Renal cortical epithelial cell (primary cell): ENCODE measurements at places on chromosomes 1 and 21. TPM values are rescaled to one million over a fixed set of nuclear protein-coding genes. Genes with fewer than 3 reads are reported as not detected.

DNA sequence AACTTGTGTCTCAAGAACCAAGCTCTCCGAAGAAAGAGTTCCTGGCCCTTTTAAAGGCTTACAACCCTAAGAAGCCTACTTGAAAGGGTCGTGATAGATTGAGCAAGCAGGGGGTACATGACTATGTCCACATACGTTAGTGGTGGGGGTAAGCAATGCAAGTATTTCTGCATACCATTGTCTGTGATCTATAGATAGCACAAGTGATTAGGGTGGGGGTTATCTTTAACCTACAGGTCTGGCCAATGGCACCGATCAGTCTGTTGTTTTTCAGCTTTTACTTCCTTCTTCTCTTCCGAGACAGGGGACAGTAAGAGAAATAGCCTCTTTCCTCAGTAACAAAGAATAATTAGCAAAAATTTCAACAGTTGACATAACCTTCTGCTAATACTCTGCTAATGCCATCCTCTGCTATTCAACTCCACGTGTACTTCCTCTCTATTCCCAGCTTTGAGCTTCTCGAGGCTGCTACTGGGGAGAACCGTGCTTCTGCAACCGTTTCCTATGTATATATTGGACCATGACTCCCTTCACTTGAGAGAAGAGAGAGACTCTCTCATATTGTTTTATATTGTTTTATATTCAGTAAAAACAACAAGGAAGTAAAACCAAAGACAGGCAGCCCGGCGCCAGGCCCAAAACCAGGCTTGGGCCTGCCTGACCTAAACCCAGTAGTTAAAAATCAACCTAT, 727.7 kb upstream of the NCAM2 start:
- DNase-seq: no peak

GRCh38 chr1:227120826-227121225, 180.7 kb downstream of the COQ8A start:
- DNase-seq: no peak

DNA sequence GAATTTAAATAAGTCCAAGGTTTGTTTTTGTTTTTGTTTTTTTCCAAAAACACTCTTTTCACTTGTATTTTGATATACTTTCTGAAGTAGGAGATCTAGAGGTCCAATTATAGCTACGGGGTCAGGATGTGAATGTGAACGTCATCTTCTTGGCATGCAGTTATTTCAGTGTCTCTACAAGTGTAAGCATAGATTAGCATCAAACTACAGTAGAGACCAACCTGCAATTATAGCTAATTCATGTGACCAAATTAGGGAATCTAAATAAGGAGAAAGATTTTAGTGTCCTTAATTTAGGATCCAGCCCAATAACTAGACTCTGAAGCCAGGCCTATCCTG, 107.3 kb upstream of the PALMD start:
- no peak for DNase-seq

DNA sequence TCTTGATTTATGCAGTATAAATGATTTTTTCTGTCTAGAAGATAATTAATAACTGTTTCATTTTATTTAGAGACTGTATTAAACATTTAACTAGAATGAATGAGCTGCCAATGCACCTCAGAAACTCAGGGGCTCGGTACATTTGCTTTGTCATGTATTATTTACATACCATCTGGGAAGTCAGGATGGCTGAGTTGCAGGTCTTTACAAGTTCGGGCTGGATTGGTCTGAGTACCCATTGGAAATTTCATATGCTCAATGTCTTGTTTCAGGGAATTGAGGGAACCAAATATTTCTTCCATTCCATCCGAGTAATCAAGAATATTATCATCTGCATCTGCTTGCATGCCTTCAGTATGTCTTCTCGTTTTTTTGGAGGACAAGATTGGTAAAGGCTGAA, 221.7 kb downstream of the COL11A1 start:
- no peak for DNase-seq

DNA sequence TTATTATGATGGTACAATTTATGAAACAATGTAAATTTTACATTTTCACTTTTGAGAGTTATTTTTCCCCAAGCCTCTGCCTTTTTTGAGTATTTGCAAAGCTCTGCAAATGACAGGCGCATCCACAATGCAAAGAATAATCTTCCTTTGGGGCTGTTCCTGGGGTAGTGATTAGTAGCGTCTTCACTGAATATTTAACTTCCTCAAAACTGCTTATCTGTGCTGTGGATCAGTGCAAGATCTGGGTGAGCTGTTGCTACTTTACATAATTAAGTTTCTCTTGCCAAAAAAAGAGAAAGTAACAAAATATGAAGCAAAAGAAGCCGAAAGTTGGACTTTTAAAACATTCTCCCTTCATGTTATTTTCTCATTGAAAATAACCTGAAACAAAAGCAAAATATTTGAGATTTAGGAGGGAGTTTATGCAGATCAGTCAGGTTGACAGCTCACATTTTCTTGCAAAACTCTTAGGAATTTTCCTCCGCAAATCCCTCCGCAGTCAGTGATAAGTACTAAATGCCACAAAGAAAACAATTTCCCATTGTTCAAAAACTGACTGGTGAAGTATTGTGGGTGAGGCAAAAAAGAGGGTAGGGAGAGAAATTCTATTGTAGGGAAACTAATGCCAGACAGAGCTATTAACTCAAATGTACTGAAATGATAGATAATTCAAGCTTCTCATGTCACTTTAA, 276.4 kb upstream of the B3GALT2 start:
- DNase-seq: peak; percentile 27

DNA sequence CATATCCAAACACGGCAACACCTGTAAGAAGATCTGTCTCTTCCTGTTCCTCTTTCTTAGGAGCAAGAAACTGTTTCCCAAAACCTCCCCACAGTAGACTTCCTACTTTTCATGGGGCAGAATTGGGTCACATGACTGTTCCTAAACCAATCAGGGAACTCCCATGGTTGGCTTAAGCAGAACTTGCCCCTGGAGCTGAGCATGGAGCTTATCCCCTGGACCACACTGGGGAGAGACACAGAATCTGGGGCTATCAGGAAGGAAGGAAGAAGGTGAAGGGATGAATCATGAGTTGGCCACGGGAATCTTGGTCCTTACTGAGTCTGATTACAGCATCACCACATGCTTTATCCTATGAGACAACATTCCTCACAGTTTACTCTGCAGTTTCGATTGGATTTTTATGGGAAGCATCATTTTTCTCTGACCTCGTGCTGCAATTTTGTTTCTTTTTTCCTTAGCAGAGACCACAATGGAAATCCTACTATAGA, 81.8 kb downstream of the CDC7 start:
- peak; percentile 91 for DNase-seq

DNA sequence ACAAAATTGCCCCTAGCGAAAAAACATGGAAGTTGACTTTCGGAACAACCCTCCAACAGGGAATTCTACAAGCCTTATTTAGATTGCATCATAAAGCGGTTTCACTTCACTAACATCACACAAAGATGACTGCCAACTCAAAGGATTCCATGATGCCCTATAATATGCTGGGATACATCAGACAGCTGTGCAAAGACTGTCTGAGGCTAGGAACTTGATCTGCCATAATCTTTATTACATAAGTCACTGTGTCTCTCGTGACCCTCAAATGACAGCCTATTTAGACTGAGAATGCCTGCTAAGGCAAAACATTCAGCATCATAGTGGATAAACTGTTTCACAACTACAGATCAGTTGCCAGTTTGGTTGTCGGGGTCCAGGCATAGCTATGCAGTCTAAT, 23.8 kb downstream of the FH start:
- DNase-seq: no peak

GRCh38 chr1:22341791-22342605, 109.7 kb upstream of the ZBTB40 start:
- DNase-seq: no peak

- no peak for DNase-seq
Measured at GRCh38 chr1:175873290-175873935, 130.0 kb upstream of the TNR start.

VASH2 gene
- total RNA-seq: 0.35 TPM in 1 of 2 replicates, not detected in the other

DNA sequence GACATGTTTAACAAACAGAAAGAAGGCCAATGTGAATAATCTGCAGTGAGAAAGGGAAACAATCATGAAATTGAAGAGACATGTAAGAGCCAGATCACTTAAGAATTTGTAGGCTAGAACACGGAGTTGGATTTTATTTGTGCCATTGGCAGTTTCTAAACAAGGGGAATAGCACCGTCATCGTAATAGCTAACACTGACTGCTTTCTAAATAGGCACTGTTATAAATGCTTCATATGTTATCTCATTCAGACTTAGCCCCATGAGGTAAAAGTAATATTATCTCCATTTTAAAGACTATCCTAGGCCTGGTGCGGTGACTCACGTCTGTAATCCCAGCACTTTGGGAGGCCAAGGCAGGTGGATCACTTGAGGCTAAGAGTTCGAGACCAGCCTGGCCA, 12.1 kb downstream of the C1orf185 start:
- DNase-seq: no peak

GUCA2A gene
- not detected in 2 replicates for total RNA-seq

BARHL2 gene
- total RNA-seq: not detected in 2 replicates

GRCh38 chr1:20507248-20507563, 745 bp downstream of the MUL1 start:
- DNase-seq: no peak

DNA sequence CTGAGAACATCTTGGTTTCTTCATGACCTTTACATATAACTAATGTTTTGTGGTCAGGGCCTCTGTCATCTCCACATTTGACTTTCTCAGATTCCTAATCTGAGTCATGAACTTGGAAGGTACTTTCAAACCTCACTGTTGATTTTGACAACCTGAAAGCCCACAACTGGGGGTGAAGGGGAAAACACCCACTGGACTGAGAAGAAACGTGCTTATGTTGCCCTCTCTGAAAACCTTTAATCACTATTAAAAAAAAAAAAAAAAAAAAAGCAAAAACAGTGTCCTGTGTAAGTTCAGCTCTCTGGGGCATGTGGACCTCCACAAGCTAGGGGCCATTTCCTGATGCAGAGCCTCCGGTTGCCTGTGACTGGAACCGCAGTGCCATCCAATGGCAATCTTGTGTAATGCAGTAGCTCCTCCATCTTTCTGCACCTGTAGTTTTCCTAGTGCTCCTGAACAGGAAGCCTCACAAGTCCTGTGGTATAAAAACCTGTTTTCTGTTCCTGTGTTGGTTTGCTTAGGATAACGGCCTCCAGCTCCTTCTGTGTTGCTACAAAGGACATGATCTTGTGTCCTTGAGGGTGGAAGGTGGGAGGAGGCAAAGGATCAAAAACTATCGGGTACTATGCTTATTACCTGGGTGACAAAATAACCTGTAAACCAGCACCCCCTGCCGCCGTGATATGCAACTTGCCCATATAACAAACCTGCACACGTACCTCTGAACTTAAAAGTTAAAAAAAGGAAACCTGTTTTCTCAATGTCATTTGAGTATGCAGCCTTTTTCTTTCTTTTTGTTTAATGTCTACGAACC, 124.5 kb downstream of the ZNF648 start:
- peak; percentile 65 for DNase-seq

AJAP1 gene
- total RNA-seq: 10.6 and 12.2 TPM in 2 replicates

AMY1C gene
- not detected in 2 replicates for total RNA-seq

- DNase-seq: no peak
Measured at GRCh38 chr1:29581256-29581655, 344.9 kb downstream of the PTPRU start.

DNA sequence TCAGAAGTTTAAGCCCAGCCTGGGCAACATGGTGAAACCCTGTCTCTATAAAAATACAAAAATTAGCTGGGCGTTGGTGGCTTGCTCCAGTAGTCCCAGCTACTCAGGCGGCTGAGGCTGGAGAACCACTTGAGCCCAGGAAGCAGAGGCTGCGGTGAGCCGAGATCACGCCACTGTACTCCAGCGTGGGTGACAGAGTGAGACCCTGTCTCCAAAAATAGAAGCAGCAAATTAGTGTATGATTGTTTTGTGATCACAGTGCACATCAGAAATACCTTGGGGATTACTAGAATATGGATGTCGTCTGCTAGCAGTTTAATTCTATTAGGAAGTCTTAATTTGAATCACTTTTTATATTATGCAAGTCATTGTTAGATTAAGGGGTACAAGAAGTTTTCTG, 59.0 kb downstream of the ZBTB17 start:
- DNase-seq: no peak

GRCh38 chr1:237695878-237696277, 194.8 kb downstream of the ZP4 start:
- DNase-seq: no peak
